ENCODE measurements at places on chromosomes 5 and 9. TPM values are rescaled to one million over a fixed set of nuclear protein-coding genes. Genes with fewer than 3 reads are reported as not detected.
A peak's percentile ranks its signal among the peaks of the same experiment; 100 is the strongest.

DNA sequence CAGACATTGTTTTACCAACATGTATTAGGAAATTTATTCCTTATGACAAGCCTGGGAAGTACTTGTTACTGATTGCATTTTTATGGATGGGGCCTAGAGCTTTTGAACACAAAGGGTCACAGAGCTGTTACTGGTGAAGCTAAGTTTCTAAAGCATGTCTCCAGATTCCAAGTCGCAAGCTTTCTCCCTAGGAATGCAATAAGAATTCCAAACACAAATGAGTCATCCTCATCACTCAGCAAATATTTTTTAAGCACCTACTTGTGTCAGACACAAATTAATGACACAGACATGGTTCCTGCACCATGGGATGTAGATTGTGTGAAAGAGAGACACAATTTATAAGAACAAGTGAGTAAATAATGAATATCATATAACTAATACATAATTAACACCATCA is 11.0 kb upstream of the SH3RF2 start:
- no peak for DNase-seq

IL3 gene
- total RNA-seq: not detected

DNA sequence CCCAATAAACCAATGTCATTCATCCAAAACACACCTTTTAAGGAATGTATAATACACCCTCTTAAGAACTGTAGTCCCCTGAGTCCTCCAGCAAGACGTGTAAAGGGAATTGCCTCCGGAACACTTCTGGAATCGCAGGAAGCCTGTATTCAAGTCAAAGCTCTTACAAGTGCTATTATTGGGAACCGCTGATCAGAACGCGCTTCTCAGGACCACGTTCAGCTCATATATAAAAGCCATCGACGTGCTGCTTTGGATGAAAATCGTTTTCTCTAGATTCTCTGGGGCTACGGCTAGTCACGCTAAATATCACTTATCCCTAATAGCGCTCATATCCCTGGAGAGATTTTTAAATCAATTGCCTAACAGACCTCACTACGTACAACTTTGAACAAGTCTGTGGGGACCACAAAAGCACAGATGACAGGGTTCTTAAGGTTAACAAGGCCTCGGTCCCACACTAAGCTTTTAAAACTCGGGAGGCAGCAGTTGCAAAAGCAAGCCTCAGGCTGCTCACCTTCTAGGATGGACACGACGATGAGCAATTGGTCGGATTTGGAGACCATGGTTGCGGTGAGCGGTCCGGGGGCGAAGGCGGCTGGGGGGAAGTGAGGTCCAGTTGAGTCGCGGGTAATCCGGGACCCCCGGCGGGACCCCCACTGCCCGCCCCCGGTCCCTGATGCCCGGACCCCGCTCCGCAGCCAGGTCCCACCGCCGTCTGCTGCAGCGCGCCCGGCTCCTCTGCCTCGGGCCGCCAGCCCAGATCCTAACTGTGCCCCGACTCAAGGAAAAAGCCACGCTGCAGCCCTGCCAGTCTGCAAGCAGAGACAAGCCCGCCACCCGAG is 548 bp downstream of the CEP120 start:
- no peak for DNase-seq

DNA sequence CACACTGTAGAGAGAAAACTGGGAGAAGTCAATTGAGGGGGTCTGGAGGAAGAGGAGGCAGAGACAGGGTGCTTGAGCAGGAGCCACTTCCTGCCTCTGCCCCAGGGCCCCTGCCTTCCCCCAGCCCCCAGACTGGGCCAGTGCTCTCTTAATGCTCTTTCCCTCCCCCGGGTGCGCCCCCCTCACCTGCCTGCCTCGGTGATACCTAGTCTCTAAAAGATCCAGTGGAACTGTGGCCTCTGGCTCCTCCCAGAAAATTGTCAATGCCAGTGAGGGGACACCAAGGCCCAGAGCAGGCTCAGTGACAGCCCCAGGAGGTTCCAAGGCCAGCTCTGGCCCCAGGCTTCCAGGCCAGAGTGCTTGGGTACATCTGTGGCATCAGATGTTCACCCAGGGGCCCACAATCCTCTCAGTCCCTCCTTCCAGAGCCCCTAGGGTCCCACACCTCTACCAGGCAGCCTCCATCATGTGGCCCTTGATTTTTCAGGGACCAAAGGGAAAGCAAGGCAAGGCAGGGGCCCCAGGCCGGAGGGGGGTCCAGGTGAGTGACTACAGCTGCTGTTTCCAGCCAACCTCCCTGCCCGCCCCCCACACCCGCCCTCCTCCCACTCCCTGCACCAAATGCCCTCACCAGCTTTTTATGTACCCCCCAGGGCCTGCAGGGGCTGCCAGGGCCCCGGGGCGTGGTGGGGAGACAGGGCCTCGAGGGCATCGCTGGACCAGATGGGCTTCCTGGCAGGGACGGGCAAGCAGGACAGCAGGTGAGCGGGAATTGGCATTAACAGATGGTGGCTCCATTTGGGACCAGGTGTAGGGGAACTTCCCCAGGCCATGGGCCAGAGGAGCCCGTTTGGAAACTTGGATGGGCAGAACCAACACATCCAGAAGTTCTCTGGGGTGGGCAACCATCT is 33.1 kb upstream of the ORM1 start:
- DNase-seq: peak; percentile 40

- no peak for DNase-seq
Measured at GRCh38 chr5:75265731-75266130, 29.1 kb upstream of the ANKRD31 start.

DNA sequence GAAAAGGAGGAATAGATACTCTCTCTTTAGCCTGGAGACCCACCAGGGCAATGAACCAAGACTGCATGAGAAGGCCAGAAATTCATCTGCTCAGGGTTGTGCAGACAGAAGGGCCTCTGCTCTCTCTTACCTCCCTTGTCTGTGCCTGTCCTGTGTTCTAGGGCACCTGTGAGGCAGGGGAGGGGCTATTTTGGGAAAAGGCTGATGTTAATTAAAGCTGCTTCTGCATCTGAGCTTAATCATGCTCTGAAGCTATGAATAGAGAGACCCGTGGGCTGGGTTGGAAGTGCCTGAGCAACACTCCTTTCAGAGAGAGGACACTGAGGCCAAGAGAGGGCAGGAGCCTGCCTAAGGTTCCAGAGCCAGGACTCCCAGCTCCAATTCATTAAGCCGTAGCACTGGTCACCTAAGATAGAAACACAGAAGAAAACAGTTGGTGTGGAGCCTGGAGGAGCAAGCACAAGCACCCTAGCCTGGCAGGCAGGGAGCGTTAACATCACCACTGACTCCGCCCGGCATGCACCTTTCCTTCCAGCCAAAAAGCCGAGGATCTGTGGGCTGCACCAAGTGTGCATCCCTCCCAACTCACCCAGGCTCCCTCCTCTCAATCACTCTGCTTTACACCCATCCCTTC is 31.4 kb upstream of the STING1 start:
- DNase-seq: no peak

DNA sequence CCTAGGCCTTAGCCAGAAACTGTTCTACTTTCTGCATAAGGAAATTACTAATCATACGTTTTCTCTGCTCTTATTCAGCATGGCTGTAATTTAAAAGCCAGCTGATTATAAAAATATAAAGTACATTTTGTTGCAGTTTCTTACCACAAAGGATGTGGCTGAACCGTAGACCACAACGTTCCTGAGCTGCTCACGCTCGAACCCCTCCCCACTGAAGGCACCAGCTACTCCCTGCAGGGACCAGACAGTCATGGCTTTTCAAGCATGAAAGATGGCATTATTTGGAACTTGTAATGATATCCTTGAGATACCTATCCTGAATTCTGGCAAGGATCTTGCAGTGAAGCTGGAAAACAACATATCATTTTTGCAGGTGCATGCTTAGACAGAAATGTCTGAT is 91.8 kb upstream of the DMRT1 start:
- DNase-seq: no peak

ZFP2 gene
- total RNA-seq: 1.3 TPM

C9orf50 gene
- total RNA-seq: not detected

- DNase-seq: no peak
Measured at GRCh38 chr5:138258704-138259292, 15.6 kb downstream of the GFRA3 start.

- DNase-seq: no peak
Measured at GRCh38 chr9:33517373-33517772, 6.7 kb upstream of the ANKRD18B start.

DNA sequence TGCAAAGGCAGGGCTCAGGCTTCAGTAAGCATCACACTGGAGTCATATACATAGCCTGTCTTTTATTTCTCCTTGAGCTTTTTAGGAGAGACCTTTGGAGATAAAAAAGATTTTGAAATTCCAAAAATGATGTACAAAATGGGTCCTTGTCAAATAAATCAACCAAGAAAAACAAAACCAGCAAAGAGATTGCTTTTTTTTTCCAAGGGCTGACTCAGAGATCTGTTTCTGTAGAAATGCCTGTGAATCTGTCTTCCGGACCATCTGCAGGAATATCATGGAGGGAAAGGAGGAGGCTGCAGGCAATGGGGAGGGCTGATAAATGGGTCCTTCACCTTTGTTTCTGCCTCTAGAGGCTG is 77.4 kb downstream of the SLIT3 start:
- no peak for DNase-seq

- DNase-seq: no peak
Measured at GRCh38 chr5:128015978-128016377, 67.6 kb upstream of the SLC12A2 start.

- peak; percentile 82 for DNase-seq
Measured at GRCh38 chr9:2228132-2228531, 213.0 kb downstream of the SMARCA2 start.
